ENCODE measurements at places on chromosomes 12 and 14.

DNA sequence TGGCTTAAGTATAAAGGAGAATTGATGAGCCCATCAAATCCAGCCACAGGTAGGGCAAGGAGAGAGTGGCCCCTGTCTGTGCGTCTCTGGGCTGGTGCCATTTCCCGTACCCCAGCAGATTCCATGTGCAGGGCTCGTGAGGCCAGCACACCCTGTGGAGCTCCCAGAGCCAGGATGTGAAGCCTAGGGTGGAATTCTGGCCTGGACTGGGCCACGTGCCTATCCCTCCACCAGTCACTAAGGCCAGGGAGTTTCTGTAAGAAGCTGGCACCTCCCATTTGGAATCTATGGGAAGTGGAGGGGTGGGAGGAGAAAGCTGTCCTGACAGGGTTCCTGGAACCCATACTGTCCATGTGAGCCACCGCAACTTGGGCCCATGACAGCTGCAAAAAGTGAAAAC lies 148.5 kb downstream of the FOXN3 start:
- no peak for DNase-seq

DNA sequence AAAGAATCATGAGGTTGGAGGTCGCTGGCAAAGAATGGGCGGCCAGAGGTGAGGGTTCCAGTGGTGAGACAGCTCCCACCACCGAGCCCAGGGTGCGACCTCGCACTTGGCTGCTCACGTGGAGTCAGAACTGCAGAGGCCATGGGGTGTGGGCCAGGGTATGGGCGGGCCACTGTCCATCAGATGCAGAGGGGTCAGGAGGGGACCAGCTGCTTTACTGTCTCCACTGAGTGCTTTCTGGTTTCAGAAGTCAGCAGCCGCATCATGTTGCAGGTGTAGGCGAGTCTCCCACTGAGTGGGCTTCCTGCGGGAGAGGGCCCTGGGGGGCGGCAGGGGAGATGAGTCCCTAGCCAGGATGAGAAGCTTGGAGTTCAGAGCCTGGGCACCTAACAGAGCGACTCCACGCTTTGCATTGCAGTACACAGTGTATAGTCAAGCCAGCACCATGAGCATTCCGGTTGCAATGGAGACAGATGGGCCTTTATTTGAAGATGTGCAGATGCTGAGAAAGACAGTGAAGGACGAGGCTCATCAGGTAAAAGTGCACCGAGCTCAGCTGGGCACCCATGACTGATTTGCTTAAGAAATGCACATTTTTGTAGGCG lies 46.9 kb upstream of the DYNC1H1 start:
- DNase-seq, result no peak

DNA sequence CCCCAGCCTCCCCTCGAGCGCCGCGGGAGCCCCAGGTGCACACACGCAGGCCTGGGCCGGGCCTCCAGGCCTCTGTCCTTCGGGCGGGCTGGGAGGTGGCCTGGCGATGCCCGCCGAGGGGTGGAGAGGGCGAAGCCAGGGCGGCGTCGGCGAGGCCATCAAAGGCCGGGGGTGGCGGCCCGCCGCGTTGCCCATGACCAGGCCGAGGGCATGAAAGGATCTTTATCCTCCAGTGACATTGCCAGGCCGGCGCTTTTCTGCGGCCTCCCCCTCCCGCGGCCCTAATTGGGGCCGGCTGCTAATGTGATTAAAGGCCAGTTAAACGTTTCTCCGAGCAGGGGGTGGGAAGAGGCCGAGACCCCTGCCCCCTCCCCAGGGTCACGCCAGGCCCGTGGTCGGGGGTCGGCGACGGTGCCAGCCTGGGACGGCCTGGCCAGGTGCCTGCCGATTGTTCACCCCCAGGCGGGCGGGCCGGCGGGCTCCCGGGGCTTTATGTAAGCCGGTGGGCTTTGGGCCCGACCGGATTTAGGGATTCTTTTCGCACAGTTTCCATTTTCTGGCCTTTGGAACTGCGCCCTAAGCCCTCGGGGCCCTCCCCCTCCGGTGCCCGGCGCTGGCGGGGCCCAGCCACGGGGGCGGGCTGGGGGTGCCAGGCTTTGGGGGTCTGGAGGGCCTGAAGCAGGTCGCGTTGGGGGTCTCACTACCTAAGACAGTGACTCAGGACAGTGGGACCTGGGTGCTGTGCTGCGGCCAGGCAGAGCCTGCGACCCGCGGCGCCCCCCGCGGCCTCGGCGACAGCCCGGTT lies 103.2 kb upstream of the DIO3 start:
- DNase-seq, result no peak

GRCh38 chr14:75928690-75929181 lies 53.1 kb downstream of the TGFB3 start:
- no peak for DNase-seq

- no peak for DNase-seq
Measured at GRCh38 chr12:64034901-64035576, 187.1 kb downstream of the KICS2 start.

DNA sequence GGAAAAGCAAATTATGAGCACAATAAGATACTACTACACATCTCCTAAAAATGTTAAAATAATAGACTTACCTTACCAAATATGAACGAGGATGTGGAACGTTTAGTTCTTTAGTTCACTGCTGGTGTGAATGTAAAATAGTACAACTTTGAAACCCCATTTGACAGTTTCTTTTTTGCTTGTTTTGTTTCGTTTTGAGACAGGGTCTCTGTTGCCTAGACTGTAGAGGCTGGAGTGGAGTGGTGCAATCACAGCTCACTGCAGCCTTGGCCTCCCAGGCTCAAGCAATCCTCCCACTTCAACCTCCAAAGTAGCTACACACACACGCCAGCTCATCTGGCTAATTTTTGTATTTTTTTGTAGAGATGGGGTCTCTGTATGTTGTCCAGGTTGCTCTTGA lies 136.4 kb upstream of the FAR2 start:
- DNase-seq, result no peak

Data from stimulated activated CD4-positive, alpha-beta T cell treated with anti-CD3 and anti-CD28 coated beads, Interleukin-1b, Interleukin-23, amount 100 ng/mL, for 1 hour (primary cell).